ENCODE measurements at places on chromosomes 4 and X. TPM values are rescaled to one million over a fixed set of nuclear protein-coding genes. Genes with fewer than 3 reads are reported as not detected.

The GABRB1 gene
- 48.8 TPM for total RNA-seq

The PPBP gene
- total RNA-seq: 5.5 TPM

The UNC5C gene
- total RNA-seq: 114 TPM

The PF4V1 gene
- not detected for total RNA-seq

The MMRN1 gene
- 6.2 TPM for total RNA-seq

The DUSP21 gene
- total RNA-seq: not detected

The MSX1 gene
- total RNA-seq: 6.7 TPM

All from cerebellum (tissue), 4 donors.